NCI-H510A (cell line): ENCODE measurements at places on chromosomes 11 and 22.

GRCh38 chr11:2730272-2731129 is 30.7 kb upstream of the KCNQ1OT1 start:
- DNase-seq, result no peak

DNA sequence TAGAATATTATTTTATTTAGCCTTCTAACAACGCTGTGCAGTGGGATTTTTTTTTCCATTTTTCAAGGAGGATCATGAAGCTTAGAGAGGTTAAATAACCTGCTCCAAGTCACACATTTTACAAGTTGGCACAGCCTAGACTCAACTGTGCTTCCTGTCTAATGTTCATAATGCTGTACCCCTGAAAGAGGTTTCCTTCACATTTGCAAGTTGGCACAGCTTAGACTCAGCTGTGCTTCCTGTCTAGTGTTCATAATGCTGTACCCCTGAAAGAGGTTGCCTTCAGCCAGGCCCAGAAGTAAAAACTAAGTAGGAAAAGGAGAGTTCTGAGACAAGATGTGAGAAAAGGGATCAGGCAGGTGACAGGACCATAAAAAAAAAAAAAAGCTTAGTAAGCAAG is 7.9 kb upstream of the HEPACAM start:
- DNase-seq, result no peak

DNA sequence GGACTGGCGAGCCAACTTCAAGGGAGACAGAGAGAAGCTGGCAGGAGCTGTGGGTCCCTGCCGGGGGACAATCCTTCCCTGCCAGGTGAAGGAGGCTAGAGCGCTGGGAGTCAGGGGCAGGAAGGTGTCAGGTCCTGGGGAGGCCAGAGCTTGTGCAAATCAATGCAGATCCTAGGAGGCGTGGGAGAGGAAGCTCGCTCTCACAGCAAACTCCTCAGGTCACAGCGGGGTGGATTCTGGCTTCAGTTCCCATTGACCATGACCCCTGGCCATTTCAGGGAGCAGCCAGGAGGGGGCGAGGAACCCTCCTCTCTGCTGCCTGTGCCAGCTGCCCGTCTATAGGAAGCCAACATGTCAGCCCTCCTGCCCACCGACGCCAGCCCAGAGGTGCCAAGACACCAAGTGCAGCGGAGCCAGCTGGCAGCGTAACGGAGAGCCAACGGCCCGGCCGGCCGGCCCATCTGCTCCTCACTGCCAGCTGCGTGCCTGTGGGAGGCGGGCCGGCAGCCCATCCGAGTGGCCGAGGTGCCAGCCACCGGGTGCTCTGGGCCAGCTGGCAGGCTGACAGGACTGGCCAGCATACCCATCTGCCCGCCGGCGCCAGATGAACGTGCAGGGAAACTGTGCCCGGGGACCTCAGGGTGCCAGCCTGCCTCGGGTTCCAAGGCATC is 374.8 kb downstream of the MIAT start:
- no peak for DNase-seq

DNA sequence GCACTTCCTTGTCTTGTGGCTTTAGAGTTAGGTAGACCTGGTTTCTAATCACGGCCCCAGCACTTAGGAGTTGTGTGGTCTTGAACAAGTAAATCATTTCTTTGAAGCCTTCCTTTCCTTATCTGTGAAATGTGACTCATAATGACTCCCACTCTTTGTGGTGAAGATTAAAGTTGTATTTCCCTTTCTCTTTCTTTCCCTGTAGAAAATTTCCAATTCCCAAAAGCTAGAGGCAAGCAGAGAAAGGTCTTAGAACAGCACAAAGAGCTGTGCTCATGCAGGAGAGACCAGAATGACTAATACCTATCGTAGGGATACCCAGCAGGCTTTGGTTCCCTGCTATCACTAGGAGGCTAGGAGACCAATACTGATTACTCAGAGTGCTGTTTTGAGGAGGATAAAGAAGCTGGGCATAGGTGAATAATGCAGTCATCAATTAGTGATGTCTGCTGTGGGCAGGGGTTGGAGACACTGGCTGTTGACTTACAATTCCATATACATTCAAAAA is 270.7 kb upstream of the SYN3 start:
- no peak for DNase-seq

- no peak for DNase-seq
Observed at GRCh38 chr11:16598032-16598431, 140.4 kb upstream of the C11orf58 start.

- DNase-seq, result no peak
Observed at GRCh38 chr11:8105666-8106065, 24.7 kb downstream of the TUB start.
